ENCODE measurements at places on chromosomes 1 and 21.

GRCh38 chr1:192108161-192108560, 50.1 kb upstream of the RGS18 start:
- no peak for DNase-seq

GRCh38 chr1:221722254-221723017, 19.5 kb downstream of the DUSP10 start:
- no peak for DNase-seq

DNA sequence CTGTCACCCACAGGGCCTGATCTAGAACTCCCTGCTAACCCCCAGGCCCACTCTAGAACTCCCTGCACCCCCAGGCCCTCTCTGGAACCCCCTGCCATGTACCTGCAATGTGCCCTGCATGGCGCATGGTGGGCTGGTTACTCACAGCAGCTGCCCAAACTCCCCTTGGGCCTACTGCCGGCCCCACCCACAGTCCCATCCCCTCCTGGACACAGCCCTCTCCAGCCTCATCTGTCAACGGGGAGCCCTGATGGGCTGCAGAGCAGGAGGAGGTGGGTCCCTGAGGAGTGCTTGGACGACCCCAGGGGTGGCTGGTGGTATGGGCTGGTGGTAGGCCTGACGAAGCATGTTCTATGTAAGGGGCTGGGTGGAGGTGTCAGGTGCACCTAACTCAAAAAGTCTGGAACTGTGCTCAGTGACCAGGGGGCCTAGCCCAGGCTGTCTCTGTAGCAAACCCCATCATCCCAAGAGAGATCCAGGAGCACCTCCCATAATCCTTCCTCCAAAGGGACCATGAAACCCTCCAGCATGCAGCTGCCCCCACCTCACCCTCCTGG, 19.0 kb upstream of the PRSS38 start:
- no peak for DNase-seq

- peak; percentile 84 for DNase-seq
Observed at GRCh38 chr1:175338387-175339135, 146.0 kb upstream of the KIAA0040 start.

DNA sequence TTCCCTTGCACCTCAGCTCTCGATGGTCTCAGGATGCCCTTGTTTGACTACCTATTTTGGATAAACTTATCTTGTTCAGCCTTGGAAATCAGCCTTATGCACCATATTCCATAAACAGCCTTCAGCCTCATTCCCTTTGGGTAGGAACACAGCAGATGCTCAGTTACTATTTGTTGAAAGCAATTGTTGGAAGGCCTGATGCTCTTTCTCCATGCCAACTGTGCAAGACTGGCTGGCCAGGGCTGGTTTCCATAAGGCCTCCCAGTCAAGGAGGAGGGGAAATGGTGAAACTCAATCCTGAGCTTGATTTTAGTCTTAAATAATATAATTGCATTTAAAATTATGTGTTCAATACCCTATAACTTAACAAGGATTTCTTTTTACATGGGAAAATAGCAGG, 121.1 kb upstream of the DEPDC1 start:
- no peak for DNase-seq

DNA sequence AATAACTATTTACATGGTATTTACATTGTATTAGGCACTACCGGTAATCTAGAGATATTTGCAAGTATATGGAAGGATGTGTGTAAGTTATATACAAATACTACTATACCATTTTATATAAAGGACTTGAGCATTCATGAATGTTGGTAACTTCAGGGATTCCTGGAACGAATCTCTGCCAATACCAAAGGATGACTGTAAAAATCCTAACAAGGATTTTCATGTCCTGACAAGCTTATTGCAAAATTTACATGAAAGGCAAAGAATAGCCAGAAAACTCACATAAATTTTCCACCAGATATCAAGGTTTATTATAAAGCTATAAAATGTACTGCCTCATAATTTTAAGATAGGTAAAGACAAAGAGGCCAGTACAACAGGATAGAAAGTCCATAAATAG, 325.2 kb upstream of the NRIP1 start:
- no peak for DNase-seq
